ENCODE measurements at places on chromosomes 2 and 18. TPM values are rescaled to one million over a fixed set of nuclear protein-coding genes. Genes with fewer than 3 reads are reported as not detected.

MGAT5 gene
- total RNA-seq, result 15.8 TPM

CLASP1 gene
- 49.8 TPM for total RNA-seq

LBH gene
- 61.2 TPM for total RNA-seq

PCARE gene
- total RNA-seq, result under 0.01 TPM

PXDN gene
- total RNA-seq, result 137 TPM

TUBB8B gene
- total RNA-seq, result not detected

CFAP65 gene
- not detected for total RNA-seq

IL1B gene
- total RNA-seq, result not detected

GAL3ST2 gene
- total RNA-seq, result 0.25 TPM

LDAH gene
- 7.4 TPM for total RNA-seq

GPR39 gene
- 12.7 TPM for total RNA-seq

DHRS9 gene
- total RNA-seq, result not detected

MEP1B gene
- total RNA-seq, result not detected

COX7A2L gene
- total RNA-seq, result 197 TPM

GAREM2 gene
- 0.57 TPM for total RNA-seq

C2orf92 gene
- 2.0 TPM for total RNA-seq

THSD7B gene
- total RNA-seq, result not detected

RTP5 gene
- total RNA-seq, result not detected

SLC39A10 gene
- 22.2 TPM for total RNA-seq

ADRA2B gene
- total RNA-seq, result under 0.01 TPM

NPHP1 gene
- total RNA-seq, result 11.9 TPM

ICA1L gene
- total RNA-seq, result 8.9 TPM

WDCP gene
- 6.4 TPM for total RNA-seq

SIGLEC15 gene
- total RNA-seq, result 8.4 TPM

GATA6 gene
- 22.5 TPM for total RNA-seq

PTPRN gene
- 1.8 TPM for total RNA-seq

MROH2A gene
- total RNA-seq, result under 0.01 TPM

HOXD11 gene
- not detected for total RNA-seq

LYG2 gene
- not detected for total RNA-seq

All from fibroblast of the aortic adventitia (primary cell).